ENCODE measurements at places on chromosomes 6 and 20.

- H3K36me3 ChIP-seq: no peaks in the 10 kb centered on the region
- no peaks in the 10 kb centered on the region for H3K27me3 ChIP-seq
- no peak overlapping the region for H3K4me3 ChIP-seq
- no peak for DNase-seq
- H3K27ac ChIP-seq: peak overlapping the region; percentile 66
These were observed 181.5 kb upstream of the TCF21 start for GRCh38 chr6:133707456-133707855.

DNA sequence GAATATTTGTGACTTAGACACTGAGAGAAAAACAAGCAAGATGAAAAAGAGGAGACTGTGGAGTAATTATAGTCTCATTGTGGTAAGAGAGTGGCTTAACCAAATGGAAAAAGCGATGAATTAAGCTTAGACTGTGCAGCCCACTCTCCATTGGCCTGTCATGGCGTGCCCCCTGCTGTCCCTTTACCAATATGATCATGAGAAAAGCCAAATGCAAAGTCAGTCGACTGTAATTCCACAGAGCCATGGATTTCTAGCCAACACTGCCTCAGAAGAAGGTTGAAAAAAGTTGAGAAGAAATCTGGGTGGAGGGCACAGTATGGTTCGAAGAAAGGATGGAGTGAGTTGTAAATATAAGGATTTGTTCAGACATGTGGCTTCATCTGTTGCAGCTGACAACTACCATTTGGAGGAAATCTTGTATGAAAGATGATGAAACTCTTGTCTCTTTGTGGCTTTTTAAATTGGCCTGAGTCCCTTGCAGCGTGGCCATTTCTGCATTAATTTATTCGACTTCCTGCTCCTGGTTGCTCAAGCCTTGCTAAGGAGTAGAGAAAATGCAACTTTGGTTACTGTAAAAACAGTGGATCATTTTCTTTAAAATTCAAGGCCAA lies 251.4 kb downstream of the DOK5 start:
- no peak overlapping the region for H3K27ac ChIP-seq
- no peaks in the 10 kb centered on the region for H3K36me3 ChIP-seq
- H3K27me3 ChIP-seq: no peaks in the 10 kb centered on the region
- H3K4me1 ChIP-seq: no peaks in the 10 kb centered on the region

GRCh38 chr6:84652356-84653026 lies 111.9 kb downstream of the TBX18 start:
- H3K36me3 ChIP-seq: no peaks in the 10 kb centered on the region
- no peak for DNase-seq
- H3K27me3 ChIP-seq: no peaks in the 10 kb centered on the region
- H3K4me1 ChIP-seq: peaks cover 25% of the 10 kb centered on the region
- no peak overlapping the region for H3K4me3 ChIP-seq

GRCh38 chr6:26311385-26312095 lies 53.5 kb upstream of the BTN3A2 start:
- H3K4me1 ChIP-seq: peaks cover 33% of the 10 kb centered on the region
- peak overlapping the region; percentile 84 for H3K4me3 ChIP-seq
- peak overlapping the region; percentile 84 for H3K27ac ChIP-seq
- H3K27me3 ChIP-seq: no peaks in the 10 kb centered on the region
- DNase-seq: no peak
- H3K36me3 ChIP-seq: no peaks in the 10 kb centered on the region

DNA sequence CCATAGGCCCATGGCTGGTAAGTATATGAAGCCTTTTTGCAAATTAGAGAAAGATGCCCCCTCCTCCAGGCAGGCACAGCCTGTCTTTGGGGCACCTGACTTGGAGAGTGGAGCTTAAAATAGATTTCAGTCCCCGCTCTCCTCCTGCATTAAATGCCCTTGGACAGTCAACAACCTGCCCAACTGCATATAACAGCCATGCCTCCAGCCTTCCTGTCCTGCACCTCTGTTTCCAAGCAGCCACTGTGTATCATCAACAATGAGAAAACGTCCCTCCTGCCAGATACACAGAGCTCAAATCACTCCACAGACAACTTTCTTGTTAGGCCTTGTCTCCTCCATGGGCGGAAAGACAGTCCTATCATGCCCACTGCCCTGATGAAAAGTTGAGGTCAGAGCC lies 3.4 kb downstream of the CDH22 start:
- H3K4me3 ChIP-seq: no peak overlapping the region
- no peak for DNase-seq
- no peaks in the 10 kb centered on the region for H3K36me3 ChIP-seq
- peaks cover 59% of the 10 kb centered on the region for H3K27me3 ChIP-seq
- H3K4me1 ChIP-seq: peaks cover 3% of the 10 kb centered on the region
- no peak overlapping the region for H3K27ac ChIP-seq

All from osteocyte (in vitro differentiated cells).